ENCODE measurements at places on chromosomes 11 and 22. TPM values are rescaled to one million over a fixed set of nuclear protein-coding genes. Genes with fewer than 3 reads are reported as not detected.

DNA sequence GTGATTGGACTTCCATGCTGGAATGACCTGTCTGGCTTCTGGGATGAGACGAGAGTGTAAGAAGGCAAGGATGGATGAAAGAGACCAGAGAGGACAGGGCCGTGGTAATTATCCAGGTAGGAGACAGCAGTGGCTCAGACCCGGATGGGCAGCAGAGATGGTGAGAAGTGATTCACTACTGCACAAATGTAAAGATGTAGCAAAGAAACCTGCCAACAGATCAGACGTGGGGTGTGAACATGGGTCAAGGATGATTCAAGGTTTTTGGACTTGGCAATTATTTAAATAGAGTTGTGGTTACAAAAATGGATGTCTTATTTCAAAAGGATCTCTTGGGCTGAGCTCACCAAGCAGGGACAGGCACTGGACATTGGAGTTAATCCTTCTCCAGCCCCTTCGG, 32.7 kb downstream of the RIBC2 start:
- DNase-seq, result no peak

Gene PRAME
- polyA plus RNA-seq, result 1.6 TPM

GRCh38 chr11:61776561-61777075, 15.8 kb downstream of the TMEM258 start:
- no peak for DNase-seq

DNA sequence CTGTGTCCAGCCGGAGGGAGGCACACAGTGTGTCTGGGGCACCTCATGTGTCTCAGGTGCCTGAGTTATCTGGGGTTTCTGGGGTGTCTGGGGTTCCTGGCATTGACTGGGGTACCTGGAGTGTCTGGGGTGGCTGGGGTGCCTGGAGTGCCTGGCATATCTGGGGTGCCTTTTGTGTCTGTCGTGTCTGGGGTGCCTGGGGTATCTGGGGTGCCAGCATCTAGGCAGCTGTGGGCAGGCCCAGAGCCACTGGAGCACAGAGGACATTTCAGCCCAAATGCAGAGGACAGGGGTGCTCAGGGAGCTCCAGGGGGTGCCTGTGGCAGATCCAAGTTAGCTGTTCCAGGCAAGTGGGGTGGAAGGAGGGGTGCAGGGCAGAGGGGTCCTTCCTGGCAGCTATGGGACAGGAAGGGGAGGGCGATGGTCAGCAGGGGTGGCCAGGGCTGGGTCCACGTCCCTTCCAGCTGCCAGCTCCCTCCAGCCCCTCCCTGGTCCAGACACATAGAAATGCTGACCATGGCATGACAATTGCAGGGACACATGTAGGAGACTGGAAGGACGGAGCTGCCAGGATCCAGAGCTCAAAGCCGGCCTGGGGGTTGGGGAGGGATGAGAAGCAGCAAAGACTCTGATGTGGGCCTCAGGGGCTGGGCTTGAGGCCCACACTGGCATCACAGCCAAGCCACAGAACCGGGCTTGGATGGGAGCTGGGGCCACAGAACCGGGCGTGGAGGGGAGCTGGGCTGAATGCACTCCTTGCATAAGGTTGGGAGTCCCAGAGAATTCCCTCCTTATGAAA, 133.0 kb downstream of the BRD1 start:
- DNase-seq, result no peak

DNA sequence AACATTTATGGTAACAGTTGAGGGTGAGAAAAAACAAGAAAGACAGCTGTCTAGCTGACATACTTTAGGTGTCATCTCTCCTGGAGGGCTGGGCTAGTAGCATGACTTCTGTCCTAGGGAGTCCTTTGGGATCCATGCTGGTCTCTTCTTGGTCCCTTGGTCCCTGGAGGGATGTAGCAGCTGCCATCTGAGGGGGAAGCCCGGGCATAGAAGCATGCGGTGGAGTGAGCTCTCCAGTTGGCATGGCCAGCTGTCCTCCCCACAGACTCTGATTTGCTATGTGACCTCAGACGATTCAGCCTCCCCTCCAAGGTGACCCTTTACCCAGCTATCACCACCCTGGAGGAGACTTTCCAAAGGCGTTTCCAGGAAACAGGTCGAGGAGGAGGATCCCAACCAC, 28.7 kb downstream of the POU2F3 start:
- no peak for DNase-seq

GRCh38 chr11:33719587-33719986, 16.6 kb downstream of the CD59 start:
- DNase-seq, result no peak

DNA sequence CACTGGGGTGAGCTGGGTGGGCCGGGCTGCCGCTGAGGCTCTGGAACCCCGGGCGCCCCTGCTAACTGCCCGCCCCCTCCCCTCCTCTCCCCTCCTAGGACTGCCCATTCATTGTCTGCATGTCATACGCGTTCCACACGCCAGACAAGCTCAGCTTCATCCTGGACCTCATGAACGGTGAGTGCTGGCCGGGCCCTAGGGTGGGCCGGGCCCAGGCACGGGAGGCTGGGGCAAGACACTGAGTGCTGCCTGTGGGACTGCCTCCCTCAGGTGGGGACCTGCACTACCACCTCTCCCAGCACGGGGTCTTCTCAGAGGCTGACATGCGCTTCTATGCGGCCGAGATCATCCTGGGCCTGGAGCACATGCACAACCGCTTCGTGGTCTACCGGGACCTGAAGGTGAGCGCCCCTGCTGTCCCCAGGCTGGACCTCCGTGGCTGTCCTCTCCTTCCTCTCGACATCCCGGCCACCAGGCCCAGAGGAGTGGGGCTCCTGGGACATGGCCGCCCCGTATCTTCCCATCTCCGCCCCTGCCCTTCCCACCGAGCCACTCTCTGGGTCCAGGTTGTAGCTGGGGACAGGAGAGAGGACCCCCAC, 7.5 kb upstream of the ANKRD13D start:
- no peak for DNase-seq
